Eye (tissue), 1 donor: ENCODE measurements at places on chromosomes 12 and 14.

GRCh38 chr12:27434673-27435565 lies 11.6 kb upstream of the SMCO2 start:
- peak; percentile 20 for DNase-seq

DNA sequence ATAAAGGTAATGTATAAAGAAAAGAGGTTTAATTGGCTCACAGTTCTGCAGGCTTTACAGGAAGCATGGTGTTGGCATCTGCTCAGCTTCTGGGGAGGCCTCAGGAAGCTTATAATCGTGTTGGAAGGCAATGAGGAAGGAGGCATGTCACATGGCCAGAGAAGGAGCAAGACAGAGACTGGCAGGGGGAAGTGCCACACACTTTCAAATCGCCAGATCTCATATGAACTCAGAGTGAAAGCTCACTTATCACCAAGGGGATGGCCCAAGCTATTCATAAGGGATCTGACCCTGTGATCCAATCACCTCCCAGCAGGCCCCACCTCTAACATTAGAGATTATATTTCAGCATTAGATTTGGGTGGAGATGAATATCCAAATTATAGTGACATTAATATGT lies 26.3 kb downstream of the LDHB start:
- DNase-seq, result no peak

GRCh38 chr12:80262346-80262745 lies 163.0 kb downstream of the OTOGL start:
- no peak for DNase-seq

- no peak for DNase-seq
Measured at GRCh38 chr12:53078425-53079225, 565 bp downstream of the SPRYD3 start.

- no peak for DNase-seq
Measured at GRCh38 chr14:101134161-101134631, 230.7 kb upstream of the RTL1 start.

DNA sequence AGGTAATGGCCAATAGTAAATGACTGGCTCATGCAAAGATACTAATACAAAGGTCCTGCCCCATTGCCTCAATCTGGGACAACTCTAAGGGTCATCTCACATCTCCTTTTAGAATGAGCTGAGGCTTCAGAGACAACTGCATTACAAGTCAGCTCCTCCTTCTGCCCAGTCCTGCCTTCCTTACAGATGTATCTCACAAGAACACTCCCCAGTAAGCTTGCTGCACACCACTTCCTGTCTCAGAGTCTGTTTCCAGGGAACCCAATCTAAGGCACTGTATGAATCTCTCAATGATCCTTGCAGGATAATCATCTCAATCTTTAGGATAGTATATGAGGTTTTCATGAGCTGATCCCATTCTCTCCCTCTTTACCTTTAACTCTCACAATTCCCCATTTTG lies 57.8 kb upstream of the ZDHHC17 start:
- DNase-seq, result no peak

DNA sequence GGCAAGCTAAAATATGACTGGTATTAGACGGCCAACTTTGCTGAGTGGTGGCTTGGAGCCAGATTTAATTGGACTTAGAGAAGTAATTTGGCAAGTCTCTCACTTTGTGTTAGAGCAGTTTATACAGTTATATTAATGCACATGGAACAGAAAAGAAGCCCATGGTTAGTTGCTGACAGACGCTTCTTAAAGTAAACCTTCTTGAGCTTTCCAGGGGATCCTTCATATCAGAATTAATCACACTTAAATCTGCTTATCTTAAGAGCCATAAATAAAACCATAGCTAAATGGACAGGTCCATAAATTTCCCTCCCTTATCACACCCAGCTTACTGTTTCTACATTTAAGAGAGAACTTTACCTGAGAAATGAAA lies 9.6 kb downstream of the GSG1 start:
- no peak for DNase-seq

- DNase-seq, result no peak
Measured at GRCh38 chr14:75023108-75023507, 20.4 kb downstream of the EIF2B2 start.

- DNase-seq, result no peak
Measured at GRCh38 chr14:58650857-58651256, 13.1 kb downstream of the DACT1 start.

- no peak for DNase-seq
Measured at GRCh38 chr14:35969310-35969709, 143.2 kb downstream of the BRMS1L start.

DNA sequence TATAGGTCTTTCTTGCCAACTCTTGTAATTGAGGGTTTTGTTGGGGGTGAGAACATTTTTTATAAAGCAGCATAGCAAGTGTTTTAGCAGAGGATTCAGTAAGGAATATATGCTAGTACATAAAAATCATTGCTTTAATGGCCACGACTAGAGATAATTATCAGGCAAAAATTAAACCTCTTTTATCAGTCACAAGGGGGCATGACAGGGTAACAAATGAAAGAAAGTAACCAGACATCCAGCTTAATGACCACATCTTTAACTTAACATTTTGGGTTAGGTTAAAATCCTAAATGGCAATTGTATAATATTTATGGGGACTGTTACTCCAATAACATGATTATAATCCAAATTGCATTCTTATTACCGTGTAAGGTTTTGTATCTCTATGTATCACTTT lies 119.6 kb downstream of the LRRIQ1 start:
- peak; percentile 38 for DNase-seq

GRCh38 chr12:108597559-108598471 lies at the start of gene TMEM119:
TSS of gene TMEM119 (minus strand) at chr12:108598084. CDS start at chr12:108592383, 5,701 bp downstream.
- peak; percentile 76 for DNase-seq

GRCh38 chr12:14802721-14803010 lies 612 bp downstream of the WBP11 start:
- DNase-seq, result no peak

- DNase-seq, result peak; percentile 71
Measured at GRCh38 chr14:33432407-33433023, 493.8 kb downstream of the NPAS3 start.

- no peak for DNase-seq
Measured at GRCh38 chr12:5170844-5171243, 127.2 kb downstream of the KCNA5 start.

- no peak for DNase-seq
Measured at GRCh38 chr14:63209160-63209559, 4.9 kb downstream of the RHOJ start.

- DNase-seq, result no peak
Measured at GRCh38 chr14:91872517-91873470, 5.5 kb upstream of the TC2N start.

- DNase-seq, result no peak
Measured at GRCh38 chr12:110767863-110768262, 25.2 kb upstream of the PPP1CC start.

DNA sequence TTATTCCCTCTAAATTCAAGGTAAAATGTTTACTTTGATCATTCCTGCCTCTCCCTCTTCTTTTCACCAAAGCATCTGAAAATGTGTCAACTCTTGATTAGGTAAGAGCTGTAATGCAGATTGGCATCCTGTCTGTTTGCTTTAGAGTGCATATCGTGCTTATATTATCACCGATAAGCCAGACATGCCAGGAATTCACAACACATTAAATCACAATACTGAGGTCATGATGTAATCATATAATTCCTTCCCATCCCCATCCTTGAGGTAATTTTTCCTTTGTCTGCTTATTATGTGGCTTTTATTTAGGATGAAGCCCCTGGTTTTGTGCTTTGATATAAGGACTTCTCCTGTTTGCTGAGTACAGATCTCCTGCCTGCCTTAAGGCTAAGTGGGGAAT lies 10.2 kb downstream of the DDX47 start:
- no peak for DNase-seq

- no peak for DNase-seq
Measured at GRCh38 chr14:63654346-63654745, 12.7 kb upstream of the WDR89 start.

GRCh38 chr12:79830440-79830839 lies 104.5 kb downstream of the PPP1R12A start:
- DNase-seq, result no peak
